GM12865 (cell line): ENCODE measurements at places on chromosomes 12 and 14.

GRCh38 chr14:50025776-50026175 lies 90.6 kb downstream of the VCPKMT start:
- DNase-seq: no peak

GRCh38 chr12:89597210-89597609 lies 71.4 kb upstream of the POC1B start:
- DNase-seq: no peak

DNA sequence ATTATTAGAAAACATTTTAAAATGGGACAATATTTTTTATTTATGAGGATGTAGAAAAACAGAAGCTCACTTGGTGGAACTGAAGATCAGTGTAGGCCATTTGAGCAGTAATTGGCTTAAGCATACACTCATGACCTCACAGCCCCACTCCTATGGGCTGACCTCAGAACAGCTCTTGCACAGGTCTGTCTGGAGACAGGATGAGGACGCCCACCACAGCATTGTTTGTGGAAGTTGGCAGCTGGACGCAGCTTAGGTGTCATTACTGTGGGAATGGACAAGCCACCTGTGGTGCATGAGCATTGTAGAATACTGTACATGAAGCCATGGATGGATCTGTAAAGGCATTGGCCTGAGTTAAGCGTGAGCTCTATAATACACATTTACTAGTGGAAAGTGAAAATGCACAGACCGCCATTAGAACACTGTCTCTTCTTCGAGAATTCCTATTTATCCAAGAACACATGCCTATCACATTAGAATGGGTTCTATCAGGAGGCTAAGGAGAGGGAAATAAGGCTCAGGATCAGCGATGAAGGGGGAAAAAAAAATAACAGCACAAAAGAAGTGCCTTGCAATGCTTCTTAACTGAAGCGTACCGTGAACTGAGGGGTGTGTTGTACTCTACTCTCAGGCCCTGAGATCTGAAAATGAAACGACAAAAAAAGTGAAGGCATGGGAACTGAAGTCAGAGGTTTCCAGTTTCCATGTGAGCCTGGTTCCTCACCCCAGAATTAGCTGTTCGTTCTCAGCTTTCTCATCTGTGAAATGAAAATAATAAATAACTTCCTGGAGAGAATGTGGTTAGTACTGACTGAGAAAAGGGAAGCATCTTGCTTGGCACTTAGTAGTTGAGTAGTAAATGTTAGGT lies 33.6 kb downstream of the KCNA1 start:
- peak; percentile 92 for DNase-seq

- DNase-seq: no peak
Measured at GRCh38 chr12:25242981-25243679, 7.6 kb downstream of the KRAS start.

GRCh38 chr14:23562822-23563472 lies 4.6 kb downstream of the AP1G2 start:
- DNase-seq: peak; percentile 66

GRCh38 chr14:89956661-89957009 lies 908 bp downstream of the TDP1 start:
- DNase-seq: no peak

DNA sequence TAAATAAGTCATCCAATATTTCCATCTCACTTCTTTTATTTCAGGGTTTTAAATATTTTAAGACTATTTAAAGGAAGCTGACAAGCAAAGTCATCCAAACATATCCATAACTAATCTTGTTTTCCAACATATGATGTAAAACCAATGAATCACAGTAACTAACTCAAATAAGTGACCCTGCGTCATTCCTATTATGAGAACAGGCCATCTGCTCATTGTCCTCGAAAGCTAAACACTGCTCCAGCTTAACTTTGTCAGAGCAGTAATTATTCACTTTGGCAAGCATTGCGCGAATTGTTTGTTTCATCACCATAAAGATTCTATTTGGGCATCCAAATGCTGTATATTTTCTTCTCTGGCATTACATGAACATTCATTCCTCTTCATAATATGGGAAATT lies 99.1 kb downstream of the CAPZA3 start:
- no peak for DNase-seq

DNA sequence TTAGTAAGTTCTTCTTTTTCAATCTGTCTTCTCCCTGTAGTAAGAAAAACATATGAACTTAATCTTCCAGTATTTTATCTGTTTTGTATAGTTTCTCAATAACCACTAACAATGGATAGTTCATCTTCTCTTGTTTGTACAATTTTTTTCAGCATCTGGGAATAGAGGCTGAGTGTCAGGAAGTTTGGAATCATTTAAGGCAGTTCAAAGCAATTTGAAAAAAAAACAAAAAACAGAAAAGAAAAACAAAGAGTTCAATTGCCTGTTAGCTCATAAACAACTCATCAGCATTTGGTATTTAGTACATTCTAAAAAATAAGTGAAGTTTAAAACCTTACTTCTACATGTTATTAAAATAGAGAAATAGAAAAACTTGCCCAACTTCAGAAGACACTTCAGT lies 116.8 kb downstream of the PLCZ1 start:
- no peak for DNase-seq

GRCh38 chr14:61365667-61366212 lies 44.4 kb downstream of the PRKCH start:
- DNase-seq: no peak

DNA sequence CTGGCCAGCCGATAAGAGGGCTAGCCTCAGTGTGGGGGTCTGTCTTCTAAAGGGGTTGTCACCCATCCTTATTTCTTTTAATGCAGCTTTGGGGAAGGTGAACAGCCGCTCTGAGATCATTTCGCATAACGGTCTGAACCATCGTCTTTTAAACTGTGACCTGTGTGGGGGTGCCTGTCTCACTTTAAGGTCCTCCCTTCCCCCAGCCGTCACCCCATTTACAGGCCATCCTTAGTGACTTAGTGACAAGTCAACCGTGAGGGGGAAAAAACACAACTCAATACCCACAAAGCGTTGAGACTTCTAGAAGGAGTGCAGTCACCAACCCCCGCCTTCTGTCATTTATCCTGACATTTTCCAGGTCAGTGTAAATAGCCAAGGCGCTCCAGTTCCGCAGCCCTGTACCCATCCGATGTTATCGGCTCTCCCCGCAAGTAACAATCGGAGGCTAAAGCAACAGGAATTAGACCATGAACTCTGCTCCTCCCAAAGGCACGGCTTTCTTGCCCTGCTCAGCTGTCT lies 505 bp upstream of the DENND5B start:
- DNase-seq: peak; percentile 85

DNA sequence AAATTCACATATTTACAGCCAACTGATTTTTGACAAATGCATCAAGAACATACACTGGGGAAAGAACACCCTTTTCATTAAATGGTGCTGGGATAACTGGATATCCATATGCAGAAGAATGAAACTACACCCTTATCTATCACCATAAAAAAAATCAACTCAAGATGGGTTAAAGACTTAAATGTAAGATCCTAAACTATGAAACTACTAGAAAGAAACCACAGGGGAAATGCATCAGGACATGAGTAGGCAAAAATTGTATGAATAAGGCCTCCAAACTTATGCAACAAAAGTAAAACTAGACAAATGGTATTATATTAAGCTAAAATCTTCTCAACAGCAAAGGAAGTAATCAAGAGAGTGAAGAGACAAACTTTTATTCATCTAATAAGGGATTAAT lies 242.6 kb downstream of the CPNE8 start:
- no peak for DNase-seq

DNA sequence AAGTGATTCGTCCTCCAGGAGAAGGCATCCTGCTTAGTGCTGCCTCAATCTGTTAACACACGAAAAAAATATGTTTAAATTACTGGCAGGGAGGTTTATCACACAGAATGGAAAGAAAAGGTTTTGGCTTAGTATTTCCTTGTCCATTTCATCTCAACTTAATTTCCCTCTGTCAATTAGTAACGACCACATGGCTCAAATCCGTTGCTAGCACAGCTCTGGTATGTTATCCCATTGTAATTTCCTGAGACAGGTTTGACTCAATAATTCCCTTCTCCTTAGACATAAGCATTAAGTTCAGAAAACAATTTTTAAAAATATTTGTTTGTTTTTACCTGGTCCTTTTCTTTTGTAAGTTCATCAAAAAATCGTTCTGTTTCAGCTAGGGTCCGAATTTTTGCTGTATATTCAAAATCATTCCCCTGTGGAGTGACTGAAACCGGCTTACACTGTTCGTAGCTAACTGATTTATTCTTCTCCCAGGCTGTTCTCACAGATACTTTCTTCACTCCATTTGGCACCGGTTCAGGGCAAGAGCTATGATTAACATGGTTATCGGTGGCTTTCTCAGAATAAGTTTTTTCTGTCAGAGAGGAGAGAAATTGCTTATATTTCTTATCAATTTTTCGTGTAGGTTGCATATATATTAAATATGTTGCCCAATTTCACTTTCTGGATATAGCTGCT lies 10.1 kb upstream of the PITPNM2 start:
- DNase-seq: no peak

DNA sequence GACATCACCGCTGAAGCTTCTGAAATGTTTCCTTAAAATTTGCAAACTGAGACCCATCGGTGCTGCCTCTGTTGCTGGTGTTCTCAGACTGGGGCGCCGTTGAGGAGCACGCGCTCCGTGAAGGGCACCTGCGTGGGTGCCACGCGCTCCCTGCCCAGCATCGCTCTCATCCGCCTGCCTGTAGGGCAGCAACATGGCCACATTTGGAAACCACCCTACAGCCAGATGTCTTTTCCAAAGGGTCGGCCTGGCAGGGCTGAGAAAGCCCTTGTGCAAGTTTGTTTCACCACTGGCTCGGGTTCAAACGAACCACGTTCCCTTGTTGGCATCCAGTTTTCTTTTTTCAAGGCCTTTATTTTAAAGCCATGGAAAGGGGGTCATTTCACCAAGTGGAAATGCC lies 13.9 kb downstream of the ADGRD1 start:
- no peak for DNase-seq

GRCh38 chr12:64532734-64533351 lies 77.5 kb upstream of the RASSF3 start:
- no peak for DNase-seq

DNA sequence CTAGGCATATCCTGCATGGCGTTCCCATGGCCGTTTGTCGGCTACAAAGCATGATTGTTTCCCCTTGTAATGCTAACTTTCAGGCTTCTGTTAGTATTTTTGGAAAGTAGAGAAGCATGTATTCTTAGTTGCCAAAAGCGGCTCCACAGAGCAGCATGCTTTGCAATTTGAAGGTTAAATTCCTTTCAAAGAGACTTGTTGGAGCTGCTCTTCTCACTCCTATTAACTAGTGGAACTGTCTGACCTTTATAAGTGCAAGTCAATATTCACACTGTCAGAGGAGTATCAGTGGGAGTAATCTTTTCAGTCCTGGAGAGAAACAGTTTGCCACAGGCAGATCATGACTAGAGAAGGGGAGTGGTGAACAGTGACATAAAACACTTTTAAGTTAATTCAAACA lies 656.1 kb upstream of the NOVA1 start:
- no peak for DNase-seq

- no peak for DNase-seq
Measured at GRCh38 chr12:110042264-110042663, 6.1 kb downstream of the C12orf76 start.

- DNase-seq: no peak
Measured at GRCh38 chr12:12240662-12241340, 26.0 kb downstream of the LRP6 start.

GRCh38 chr12:48956279-48957140 lies 777 bp downstream of the ARF3 start:
- DNase-seq: peak; percentile 71
